ENCODE measurements at places on chromosomes 5 and 9.

- no peak for DNase-seq
Observed at GRCh38 chr5:72238712-72239445, 81.2 kb downstream of the MRPS27 start.

DNA sequence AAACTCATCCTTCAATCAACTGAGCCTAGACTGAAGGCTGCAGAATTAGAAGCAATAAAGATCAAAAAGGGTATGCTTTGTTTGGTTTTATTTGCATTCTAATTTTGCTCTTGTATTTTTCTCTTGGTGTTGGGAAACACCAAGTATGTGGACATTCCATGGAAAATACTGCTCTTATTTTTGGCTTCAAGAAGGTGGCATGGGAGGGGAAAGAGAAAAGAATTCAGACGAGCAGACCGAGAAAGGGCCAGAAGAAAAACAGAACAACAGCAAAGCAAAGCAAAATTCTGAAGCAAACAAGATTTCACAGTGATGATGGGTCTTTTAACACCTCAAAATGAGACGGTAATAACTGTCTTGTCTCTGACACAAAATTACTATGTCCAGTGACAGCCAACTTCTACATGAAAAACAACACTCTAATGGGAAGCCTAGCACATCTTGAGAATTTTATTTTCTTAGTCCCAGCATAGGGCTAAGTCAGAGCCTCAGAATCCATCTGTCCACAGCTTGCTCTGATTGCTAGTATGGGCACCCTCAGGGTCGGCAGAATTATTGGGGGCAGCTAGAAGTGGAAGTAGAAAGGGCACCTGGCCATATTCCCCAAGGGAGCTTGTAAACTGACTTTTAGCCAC lies 26.8 kb downstream of the FREM1 start:
- no peak for DNase-seq

DNA sequence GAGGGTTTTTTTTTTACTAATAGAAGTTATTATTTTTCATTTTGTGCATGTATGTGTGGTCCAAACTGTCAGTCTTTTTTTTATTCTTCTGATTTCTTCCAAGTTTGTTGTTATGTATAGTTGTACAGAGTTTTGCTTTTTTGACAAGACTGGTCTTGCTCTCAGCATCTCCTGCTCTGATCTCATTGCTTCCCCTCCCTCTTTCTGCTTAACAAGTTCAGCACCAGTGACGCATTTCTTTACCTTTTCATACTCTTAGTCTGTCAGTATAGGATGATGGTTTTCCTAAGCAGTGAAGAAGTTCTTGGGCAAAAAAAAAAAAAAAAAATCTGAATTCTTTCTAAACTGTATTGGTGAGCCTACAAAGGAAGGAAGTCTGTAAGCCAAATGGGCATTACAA lies 135.1 kb downstream of the CD180 start:
- no peak for DNase-seq

GRCh38 chr9:14245901-14246525 lies 67.9 kb downstream of the NFIB start:
- DNase-seq = no peak

GRCh38 chr9:26413611-26414010 lies 479.0 kb downstream of the CAAP1 start:
- DNase-seq = no peak

- DNase-seq = no peak
Observed at GRCh38 chr9:29976981-29977380, 2403.7 kb upstream of the C9orf72 start.

DNA sequence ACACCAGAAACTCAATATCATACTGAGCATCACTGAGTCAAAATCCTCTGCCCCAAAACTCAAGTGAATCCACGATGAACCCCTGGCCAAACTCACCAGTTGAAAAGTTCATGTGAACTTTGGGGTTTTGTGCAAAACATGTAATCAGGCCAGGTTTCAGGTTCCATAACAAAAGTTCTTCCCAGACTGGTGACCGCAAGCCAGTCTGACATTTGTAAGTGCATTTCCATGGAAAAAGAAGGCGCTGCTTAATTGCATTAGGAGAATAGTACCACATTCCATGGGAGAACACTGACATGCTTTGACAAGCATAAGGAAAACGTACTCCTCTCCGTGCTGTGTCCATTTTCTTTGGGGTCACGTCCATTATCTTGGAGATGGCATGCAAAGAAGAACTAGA lies 567.0 kb downstream of the BNC2 start:
- no peak for DNase-seq

GRCh38 chr5:72691751-72692150 lies 124.7 kb upstream of the TNPO1 start:
- DNase-seq = no peak

- DNase-seq = no peak
Observed at GRCh38 chr9:79213417-79214125, 358.2 kb upstream of the TLE4 start.

DNA sequence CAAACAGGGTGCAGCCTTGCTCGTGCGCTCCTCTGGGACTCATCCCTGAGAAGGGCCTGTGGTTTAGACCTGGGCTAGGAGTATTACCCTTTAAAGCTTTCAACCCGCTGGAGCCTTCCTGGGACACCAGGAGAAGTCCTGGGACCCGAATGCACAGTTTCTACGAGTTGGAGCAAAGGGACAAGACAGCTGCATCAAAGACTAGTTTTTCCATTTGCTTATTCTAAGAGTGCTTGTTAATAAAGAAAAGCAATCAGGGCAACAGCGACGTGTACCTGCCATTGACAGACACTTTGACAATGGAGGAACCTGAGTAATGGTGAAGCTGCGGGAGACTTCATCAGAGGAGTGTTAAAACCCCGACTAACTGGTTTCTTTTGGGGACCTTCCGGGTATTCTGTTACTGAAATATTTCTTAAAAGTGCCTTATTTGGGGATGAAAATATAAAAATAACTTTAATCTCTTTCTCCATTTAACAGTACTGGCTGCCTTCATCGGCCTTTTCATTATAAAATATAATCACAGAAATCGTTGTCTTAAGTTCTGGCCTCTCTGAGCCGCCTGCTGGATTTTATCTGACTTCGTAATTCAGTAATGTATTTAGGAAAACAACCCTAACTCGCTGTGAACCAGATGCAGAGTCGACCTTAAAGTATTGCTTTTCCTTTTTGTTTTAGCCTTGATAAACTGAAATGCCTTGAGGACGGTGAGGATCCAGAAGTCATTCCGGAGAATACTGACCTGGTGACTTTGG lies 732 bp downstream of the SNAPC3 start:
- DNase-seq = no peak

DNA sequence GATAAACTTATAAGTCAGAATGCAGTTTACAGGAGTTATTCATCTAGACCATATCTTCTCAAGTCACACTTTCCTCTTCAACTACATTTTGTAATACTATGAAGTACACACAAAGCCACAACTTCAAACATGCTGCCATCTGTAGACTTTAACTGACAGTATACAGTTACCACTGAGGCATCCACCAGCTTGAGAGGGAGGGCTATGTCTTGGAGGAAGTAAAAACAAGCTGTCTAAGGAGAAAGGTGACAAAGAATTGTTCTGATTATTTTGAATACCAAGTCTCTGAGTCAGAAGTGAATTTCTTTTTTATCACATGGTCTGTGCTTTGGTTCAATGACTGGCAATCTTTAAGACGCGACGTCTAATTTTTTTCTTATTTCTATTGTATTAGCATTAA lies 97.6 kb upstream of the CDH10 start:
- no peak for DNase-seq

DNA sequence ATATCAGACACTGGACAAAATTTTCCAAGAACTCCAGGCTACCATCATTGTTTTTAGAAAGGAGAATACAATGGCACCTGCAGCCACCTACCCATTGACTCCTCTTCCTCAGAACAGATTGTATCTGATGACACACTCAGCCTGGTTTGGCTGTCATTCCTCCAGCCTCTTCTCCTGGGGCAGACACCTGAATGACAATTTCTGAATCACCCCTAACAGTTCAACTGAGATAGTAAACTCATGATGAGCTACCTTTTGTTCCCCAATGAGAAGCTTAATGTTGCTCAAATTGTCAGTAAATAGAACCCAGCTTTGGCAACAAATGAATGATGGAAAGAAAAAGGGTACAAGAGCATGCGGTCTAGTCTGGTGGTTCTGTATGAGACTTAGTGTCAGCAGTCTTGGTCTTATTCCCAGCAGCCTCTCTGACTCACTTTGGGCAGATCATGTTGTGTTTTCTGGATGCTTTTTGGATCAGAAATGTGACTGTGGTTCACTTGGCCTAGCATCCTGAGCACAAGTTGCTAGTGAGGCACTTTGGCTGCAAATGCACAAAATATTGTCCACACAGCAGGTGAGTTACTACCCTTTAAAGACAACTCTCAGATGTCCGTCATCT lies 78.3 kb downstream of the MAMDC2 start:
- DNase-seq = no peak

DNA sequence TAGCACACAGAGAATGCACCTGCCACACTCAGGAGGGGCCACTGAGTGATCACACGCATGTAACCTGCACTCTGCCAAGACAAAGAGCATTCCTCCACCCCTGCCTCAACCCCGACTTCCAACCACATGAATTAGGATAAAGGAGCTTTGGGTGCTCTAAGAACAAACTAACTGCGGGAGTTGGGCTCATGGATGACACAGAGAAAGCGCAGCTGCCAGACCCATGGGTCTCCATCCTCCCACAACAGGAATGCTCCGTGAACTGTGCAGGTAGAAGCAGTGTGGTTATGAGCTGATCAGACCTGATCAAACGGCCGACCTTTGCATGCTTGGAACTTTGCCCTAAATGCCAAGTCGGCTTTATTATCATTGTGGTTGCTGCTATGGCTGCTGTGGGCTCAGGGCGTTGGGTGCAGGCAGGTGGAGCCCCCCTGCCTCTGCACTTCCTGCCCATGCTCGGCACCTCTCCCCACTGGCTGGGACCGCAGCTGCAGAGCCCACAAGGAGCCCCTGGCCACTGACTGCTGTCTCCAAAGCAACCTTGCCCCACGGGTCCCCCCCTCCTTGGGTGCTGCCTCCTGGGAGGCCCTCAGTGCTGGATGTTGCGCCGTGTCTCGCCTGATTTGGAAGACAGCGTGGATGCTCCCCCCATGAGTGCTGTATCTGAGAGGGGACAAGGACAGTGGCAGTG lies 2.6 kb upstream of the SLC6A3 start:
- DNase-seq = no peak

DNA sequence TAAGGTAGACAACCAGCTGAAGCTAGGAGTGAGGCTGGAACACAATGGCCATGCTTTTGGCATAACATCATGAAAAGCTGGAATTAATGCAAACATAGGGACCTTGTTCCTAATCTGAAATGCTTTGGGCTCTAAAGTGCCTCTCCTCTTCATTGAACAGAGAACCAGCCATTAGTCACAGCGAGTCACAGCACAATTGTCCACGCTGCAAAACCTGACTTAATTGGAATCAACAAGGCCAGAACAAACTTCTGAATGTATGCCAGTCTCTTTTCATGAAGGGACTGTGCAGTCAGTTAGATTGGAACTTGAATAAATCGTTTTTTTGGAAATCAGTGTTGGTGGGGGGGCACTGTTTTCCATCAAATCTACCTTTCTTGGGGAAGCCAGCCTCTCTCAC lies 96.5 kb downstream of the JAKMIP2 start:
- no peak for DNase-seq

- DNase-seq = no peak
Observed at GRCh38 chr5:160175438-160176218, 53.7 kb upstream of the FABP6 start.

DNA sequence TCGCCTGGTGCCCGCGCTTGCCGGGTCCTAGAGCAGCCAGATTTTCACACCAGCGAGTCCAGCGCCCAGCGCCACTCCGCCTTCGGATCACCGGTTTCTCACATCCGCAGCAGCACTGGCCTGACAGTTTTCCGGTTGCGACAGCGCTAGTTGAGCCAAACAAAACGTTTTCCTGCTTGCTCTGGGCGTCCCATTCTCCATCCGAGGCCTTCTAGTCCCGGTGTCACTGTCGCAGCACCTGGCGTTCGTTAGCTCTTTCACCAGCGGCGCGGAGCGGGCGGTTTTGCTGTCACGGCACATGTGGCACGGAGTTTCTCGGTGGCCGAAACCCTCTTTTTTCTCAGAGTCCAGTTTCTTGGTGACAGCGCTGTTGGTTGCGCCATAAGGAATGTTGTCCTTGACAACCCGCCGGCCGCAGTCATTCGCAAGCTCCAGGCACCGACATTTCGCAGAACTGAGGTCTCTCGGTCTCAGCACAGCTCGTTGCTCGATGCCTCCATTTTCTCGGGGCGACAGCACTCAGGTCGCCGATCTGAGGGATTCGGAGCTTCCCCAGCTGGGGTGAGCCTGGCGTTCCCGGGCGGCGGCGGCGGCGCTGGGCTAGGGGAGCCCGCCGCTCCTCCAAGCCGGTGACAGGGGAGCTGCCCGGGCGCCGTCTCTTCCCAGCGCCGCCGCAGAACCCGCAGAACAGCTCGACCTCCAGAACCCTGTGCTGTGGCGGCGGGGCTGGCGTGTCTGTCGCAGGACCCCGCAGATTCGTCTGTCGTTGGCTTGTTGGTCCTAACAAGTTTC lies 47.8 kb downstream of the ANXA2R start:
- peak; percentile 50 for DNase-seq

DNA sequence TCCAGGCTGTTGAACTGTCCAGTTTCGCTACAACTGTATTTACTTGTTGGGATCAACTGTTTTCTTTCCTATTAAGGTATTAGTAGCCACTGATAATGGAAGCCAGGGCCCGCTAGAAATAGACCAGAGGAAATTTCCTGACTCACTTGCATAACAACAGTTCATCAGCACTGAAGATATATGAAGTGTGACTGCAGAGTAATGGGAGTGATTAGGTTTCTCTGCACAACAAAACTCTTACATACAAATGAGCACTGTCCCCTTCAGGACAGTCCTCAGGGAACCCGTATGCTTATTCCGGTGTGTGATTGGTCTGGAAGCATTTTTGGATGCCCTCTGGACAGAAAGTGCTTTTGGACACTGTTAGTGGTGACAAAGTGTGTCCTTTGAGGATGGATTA lies 55.3 kb downstream of the LIX1 start:
- DNase-seq = no peak

- no peak for DNase-seq
Observed at GRCh38 chr5:116859666-116860320, 285.2 kb upstream of the SEMA6A start.

GRCh38 chr5:137144656-137145055 lies 354.5 kb downstream of the SPOCK1 start:
- no peak for DNase-seq

- DNase-seq = no peak
Observed at GRCh38 chr9:133804199-133804598, 66.0 kb upstream of the SARDH start.

GRCh38 chr9:84670138-84671041 lies 861 bp downstream of the NTRK2 start:
- DNase-seq = no peak

DNA sequence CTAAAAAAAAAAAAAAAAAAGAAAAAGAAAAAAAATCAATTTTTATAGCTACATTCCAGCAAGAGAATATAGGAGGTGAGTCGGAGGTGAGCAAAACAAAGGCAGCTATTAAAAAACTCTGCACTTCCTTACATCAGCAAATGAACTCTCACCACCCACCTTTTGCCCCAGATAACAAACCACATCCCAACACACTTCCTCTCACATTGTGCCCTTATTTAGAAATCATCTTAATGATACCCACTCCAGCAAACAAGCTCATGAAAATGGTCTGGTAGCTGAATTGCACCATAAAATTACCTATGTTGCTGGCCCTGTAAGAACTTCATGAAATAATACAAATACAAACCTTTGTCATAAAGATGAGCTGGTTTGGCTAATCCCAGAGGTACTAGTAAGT lies 82.9 kb downstream of the CEMIP2 start:
- no peak for DNase-seq

- DNase-seq = no peak
Observed at GRCh38 chr5:140168371-140168770, 6.6 kb upstream of the CYSTM1 start.
